ENCODE measurements at places on chromosomes 1 and 21.

DNA sequence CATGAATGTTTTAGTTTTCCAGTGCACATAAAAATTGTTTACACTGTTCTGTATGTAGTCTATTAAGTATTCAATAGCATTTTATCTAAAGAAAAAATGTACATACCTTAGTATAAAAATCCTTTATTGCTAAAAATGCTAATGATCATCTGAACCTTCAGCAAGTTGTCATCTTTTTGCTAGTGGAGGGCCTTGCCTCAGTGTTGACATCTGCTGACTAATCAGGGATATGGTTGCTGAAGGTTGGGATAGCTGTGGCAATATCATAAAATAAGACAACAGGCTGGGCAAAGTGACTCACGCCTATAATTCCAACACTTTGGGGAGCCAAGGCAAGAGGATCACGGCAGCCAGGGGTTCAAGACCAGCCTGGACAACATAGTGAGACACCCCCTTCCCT is 9.0 kb downstream of the DYNLT5 start:
- no peak for DNase-seq

DNA sequence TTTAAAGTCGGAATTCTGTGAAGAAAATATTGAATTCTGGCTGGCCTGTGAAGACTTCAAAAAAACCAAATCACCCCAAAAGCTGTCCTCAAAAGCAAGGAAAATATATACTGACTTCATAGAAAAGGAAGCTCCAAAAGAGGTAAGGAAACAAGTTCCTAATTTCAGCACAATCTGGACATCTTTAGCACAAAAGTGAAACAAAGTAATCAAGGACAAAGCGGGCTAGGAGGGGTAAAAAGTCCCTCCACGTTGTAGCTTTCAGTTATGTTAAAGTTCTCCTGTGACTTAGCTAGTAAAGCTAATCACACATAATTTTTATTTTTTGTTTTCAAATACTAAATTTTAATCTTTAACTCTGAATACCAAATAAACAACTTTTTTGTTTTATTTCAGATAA is 2.2 kb downstream of the RGS2 start:
- DNase-seq: no peak

GRCh38 chr1:204001166-204001901 is 71.6 kb upstream of the SOX13 start:
- no peak for DNase-seq

GRCh38 chr1:231828182-231828920 is 201.8 kb downstream of the DISC1 start:
- DNase-seq: no peak

DNA sequence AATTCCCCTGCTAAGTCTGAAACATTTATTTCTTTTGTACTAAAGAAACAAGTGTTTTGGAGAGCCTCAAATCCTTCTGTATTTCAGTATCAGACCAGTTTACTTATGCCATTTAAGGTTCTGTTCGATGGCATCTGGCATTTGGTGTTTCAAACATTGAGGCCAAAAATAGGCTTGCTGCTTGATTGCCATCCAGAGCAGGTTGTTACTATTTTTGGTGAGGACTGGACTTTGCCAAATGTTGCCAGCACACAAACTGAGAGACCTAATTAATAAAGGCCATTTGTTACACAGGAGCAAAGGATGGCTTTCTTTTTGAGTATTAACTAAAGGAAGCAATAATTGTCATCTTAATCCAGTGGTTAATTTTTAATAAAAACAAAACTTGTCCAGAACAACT is 26.2 kb downstream of the VPS45 start:
- DNase-seq: no peak

- DNase-seq: peak; percentile 97
These were observed 23.2 kb downstream of the NENF start for GRCh38 chr1:212455803-212456528.

DNA sequence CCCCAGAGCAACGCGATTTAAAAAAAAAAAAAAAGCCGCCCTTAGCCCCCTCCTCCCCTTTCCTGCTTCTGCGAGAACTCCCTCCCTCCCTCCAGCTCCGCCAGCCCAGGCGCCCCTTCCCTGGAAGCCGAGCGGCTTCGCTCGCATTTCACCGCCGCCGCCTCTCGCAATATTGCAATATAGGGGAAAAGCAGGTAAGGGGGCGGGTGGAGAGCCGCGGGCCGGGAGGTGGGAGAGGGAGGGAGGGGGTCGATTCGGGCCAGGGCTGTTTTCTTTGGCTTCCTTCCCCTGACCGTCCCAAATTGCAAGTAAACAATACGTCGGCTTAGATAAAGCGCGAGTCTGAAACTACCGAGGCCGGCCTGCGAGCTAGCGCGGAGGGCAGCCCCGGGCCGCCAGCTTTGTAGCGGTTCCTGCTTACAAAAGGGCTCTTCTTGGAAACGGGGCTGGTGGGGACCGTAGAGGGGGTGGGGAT is 408 bp downstream of the LMO4 start:
- peak; percentile 76 for DNase-seq

GRCh38 chr1:46533179-46533864 is 18.1 kb downstream of the KNCN start:
- DNase-seq: peak; percentile 71

- no peak for DNase-seq
These were observed 21.6 kb downstream of the GLMN start for GRCh38 chr1:92277105-92277723.

- no peak for DNase-seq
These were observed 290.4 kb downstream of the AKT3 start for GRCh38 chr1:243559575-243560162.

DNA sequence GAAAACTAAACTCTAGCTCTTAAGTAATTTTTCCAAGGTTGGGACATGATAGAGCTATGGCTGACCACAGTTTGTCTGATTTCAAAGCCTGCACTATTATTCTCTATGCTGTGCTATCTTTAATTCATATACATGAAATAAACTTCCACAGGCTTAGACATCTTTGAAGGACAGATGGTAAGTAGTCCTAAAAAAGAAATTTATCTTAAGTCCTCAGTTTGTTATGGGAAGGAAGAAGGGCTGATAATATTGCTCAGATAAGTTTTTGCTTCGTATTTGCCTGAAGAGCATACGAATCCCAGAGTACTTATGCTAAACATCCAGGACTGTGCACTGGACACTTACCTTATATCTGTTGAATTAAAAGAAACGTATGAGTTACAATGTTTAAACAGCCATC is 39.6 kb downstream of the VCAM1 start:
- no peak for DNase-seq

DNA sequence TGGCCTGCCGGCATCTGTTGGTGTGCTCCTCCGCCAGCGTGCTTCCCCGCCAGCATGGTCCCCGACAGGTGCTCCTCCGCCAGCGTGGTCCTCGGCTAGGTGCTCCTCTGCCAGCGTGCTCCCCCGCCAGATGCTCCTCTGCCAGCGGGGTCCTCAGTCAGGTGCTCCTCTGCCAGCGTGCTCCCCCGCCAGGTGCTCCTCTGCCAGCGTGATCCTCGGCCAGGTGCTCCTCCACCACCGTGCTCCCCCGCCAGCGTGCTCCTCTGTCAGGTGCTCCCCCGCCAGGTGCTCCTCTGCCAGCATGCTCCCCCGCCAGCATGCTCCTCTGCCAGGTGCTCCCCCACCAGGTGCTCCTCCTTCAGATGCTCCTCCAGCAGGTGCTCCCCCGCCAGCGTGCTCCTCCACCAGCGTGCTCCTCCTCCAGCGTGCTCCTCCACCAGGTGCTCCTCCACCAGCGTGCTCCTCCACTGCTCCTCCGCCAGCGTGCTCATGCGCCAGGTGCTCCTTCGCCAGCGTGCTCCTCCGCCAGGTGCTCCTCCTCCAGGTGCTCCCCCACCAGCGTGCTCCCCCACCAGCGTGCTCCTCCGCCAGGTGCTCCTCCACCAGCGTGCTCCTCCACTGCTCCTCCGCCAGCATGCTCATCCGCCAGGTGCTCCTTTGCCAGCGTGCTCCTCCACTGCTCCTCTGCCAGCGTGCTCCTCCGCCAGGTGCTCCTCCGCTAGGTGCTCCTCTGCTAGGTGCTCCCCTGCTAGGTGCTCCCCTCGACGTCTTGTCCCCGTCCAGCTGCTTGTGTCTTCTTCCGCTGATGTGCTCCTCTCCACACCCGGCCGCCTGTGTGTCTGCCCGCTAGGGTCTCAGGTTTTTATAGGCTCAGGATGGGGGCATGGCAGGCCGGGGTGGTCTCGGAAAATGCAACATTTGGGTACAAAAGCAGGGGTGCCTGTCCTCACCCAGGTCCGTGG is 223.0 kb downstream of the NRIP1 start:
- DNase-seq: no peak

DNA sequence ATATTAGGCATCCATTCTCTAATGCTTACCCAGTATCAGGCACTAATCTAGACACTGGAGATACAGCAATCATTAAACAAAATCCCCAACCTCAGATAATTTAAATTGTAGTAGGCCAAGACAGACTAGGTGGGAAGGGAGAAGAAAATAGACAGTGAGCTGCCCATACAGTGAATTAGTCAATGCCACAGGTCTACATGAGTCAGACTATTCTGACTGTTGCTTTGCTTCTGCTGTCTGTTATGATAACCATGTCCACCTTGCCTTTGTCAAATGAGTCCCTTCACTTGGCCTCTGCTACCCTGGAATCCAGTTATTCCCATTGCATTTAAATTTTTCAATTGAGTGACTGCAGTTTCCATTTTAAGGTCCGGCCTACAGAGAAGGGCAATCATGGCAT is 59.5 kb downstream of the PIK3R3 start:
- no peak for DNase-seq

GRCh38 chr1:110375490-110375889 is 15.3 kb downstream of the SLC16A4 start:
- no peak for DNase-seq
